ENCODE measurements at places on chromosomes 7 and 10. TPM values are rescaled to one million over a fixed set of nuclear protein-coding genes. Genes with fewer than 3 reads are reported as not detected.

GRCh38 chr10:59807629-59808620 lies 54.7 kb upstream of the MRLN start:
- H3K36me3 ChIP-seq: peaks cover 77% of the 10 kb centered on the region
- peaks cover 27% of the 10 kb centered on the region for H3K4me1 ChIP-seq
- no peaks in the 10 kb centered on the region for H3K27me3 ChIP-seq
- H3K4me3 ChIP-seq: no peak overlapping the region
- H3K27ac ChIP-seq: peak overlapping the region; percentile 62

DNA sequence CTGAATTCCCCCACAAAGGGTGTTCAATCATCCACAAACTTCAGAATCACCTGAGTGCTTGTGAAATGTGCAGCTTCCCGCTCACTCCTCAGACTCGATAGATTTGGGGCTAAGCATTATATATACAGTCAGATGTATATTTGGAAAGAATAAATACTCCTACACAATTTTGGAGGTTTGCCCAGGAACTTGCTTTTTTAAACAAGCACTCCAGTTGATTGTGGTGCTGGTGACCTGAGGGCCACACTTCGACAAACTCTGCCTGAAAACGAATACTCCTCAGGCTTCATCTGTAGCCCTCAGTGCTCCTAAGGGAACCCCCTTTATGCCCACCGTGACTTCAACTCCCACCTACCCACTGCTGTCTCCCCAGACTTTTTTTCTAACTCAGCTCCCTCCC lies 211.6 kb downstream of the INHBA start:
- no peaks in the 10 kb centered on the region for H3K4me1 ChIP-seq
- no peak for DNase-seq
- H3K4me3 ChIP-seq: no peak overlapping the region
- no peaks in the 10 kb centered on the region for H3K36me3 ChIP-seq

- peaks cover 39% of the 10 kb centered on the region for H3K36me3 ChIP-seq
- H3K4me1 ChIP-seq: no peaks in the 10 kb centered on the region
- DNase-seq: no peak
- H3K27ac ChIP-seq: peak overlapping the region; percentile 52
- H3K27me3 ChIP-seq: no peaks in the 10 kb centered on the region
Observed at GRCh38 chr10:122198631-122199030, 72.5 kb upstream of the BTBD16 start.

- no peak overlapping the region for H3K27ac ChIP-seq
- peaks cover 8% of the 10 kb centered on the region for H3K4me1 ChIP-seq
- H3K36me3 ChIP-seq: no peaks in the 10 kb centered on the region
- H3K27me3 ChIP-seq: no peaks in the 10 kb centered on the region
- no peak overlapping the region for H3K4me3 ChIP-seq
- no peak for DNase-seq
Observed at GRCh38 chr10:43940898-43941837, 292.5 kb upstream of the ZNF32 start.

GRCh38 chr10:3172081-3172445 lies 519 bp downstream of the PITRM1 start:
- no peaks in the 10 kb centered on the region for H3K27me3 ChIP-seq
- peak overlapping the region; percentile 57 for H3K27ac ChIP-seq
- DNase-seq: no peak
- peak overlapping the region; percentile 83 for H3K4me3 ChIP-seq
- H3K4me1 ChIP-seq: peaks cover 19% of the 10 kb centered on the region
- H3K36me3 ChIP-seq: peaks cover 4% of the 10 kb centered on the region

DNA sequence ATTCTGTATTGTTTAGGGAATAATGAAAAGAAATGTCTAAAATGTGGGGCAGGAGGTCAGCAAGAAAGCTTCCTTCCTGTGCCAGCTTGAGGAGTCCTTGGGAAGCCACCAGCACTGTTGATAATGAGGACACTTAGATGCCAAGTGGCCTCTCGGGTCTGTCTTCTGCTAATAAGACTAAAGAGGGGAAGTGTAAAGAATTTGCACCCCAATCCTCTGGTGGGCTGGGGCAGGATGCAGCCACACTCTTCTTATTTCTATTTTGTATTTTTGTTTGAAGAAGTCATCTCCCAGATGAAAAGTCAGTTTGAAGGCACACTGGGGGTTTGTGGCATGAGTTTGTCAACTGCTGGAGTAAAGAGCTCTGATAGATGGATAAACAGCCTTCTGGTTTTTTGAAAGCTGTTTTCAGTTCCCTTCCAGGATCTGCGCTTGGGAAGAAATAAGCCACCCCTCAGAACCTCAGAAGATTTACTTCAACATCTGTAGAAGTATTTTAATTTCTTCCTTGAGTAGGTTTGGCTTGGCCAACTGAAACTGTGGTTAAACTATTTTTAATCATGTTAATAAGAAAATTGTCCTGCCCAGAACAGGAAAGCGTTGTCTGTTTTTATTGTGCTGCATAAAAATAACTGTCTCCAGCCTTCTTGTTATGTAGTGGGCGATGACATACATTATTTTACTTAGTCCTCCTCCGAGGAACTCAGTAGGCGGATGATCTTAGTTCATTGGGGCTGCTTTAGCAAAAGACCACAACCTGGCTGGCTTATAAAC lies 128.8 kb upstream of the GPR26 start:
- peak overlapping the region; percentile 98 for H3K27ac ChIP-seq
- no peak overlapping the region for H3K4me3 ChIP-seq
- H3K4me1 ChIP-seq: peaks cover 61% of the 10 kb centered on the region
- peaks cover 5% of the 10 kb centered on the region for H3K27me3 ChIP-seq
- peaks cover 6% of the 10 kb centered on the region for H3K36me3 ChIP-seq

DNA sequence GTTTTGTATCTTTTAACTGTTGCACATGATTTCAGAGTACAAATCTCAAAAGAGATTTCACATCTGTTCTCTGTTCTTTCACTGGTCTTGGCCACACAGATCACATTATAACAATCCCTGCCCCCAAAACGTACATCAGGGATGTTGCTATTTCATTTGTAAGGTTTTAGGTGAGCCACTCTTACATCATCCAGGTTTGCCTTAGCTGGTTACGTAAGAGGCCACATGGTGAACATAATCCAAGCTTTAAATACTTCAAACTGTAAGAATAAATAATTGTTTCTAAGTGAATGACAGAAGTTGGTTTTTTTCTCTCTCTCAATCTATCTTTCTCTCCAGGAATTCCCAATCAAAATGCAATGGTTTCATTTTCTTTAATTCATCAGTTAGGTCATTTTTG lies 245.9 kb upstream of the HGF start:
- H3K4me1 ChIP-seq: no peaks in the 10 kb centered on the region
- H3K27me3 ChIP-seq: no peaks in the 10 kb centered on the region
- no peak overlapping the region for H3K4me3 ChIP-seq
- DNase-seq: no peak
- H3K27ac ChIP-seq: peak overlapping the region; percentile 57

DNA sequence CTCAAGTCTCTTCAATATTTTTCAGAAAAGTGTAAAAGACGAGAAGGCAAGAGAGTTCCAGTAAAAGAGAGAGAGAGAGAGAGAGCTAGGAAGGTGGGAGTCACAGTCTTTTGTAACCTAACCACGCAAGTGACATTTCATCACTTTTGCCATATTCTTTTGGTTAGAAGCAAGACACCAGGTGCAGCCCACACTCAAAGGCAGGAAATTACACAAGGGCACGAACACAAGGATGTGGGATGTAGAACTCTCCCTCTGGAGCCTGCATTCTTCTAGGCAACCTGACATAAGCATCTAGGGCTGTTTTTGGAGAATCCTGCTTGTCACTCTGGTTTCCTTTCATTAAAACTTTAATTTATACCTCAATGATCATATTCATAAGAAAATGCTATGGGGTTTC lies 1213.1 kb downstream of the DNAJB9 start:
- H3K36me3 ChIP-seq: no peaks in the 10 kb centered on the region
- no peaks in the 10 kb centered on the region for H3K4me1 ChIP-seq
- no peak for DNase-seq
- no peak overlapping the region for H3K4me3 ChIP-seq

- H3K27ac ChIP-seq: peak overlapping the region; percentile 84
- no peak for DNase-seq
- no peak overlapping the region for H3K4me3 ChIP-seq
- no peaks in the 10 kb centered on the region for H3K27me3 ChIP-seq
- H3K36me3 ChIP-seq: no peaks in the 10 kb centered on the region
- H3K4me1 ChIP-seq: peaks cover 10% of the 10 kb centered on the region
Observed at GRCh38 chr10:71998840-71999194, 34.6 kb downstream of the CHST3 start.

DNA sequence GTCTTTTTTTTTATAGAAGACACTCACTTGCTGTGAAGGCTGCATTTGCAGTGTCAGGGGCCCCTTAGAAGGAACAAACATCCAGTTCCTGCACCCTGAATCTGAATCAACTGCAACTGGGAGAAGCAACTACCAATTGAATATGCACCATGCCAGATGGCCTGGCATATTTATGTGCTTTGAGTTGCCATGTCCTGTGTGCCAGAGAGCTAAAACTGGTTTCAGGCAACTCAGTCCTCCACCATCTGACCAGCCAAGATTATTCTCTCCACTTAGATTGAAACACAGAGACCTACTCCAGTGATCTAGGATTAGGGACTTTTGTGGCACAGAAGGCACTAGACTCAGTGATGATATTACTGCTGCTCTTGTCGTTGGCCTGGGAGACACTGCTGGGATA lies 225.4 kb downstream of the HECW1 start:
- no peak overlapping the region for H3K4me3 ChIP-seq
- DNase-seq: no peak
- peaks cover 11% of the 10 kb centered on the region for H3K4me1 ChIP-seq
- no peaks in the 10 kb centered on the region for H3K36me3 ChIP-seq
- no peaks in the 10 kb centered on the region for H3K27me3 ChIP-seq
- no peak overlapping the region for H3K27ac ChIP-seq

- H3K27me3 ChIP-seq: no peaks in the 10 kb centered on the region
- peaks cover 2% of the 10 kb centered on the region for H3K36me3 ChIP-seq
- no peak overlapping the region for H3K4me3 ChIP-seq
- no peak for DNase-seq
Observed at GRCh38 chr10:112375721-112376395, 1.9 kb downstream of the ACSL5 start.

DNA sequence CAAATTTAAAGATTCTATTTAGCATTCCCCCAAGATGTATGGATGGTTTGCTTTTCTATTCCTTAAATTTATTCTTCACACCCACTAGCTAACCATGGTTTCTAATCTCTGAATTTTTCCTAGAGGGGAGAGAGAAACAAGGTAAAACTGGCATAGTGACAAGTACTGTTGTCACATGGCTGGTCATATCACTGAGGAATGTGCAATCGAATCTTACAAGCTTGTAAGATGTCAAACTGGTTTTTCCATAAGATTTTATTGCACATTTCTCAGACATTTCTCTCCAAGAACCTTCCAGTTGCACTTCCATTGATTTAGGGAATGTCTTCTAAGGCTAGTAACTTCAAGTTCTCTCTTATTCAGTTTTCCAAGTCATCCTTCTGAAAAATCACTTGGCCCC lies 89.8 kb downstream of the MBL2 start:
- no peaks in the 10 kb centered on the region for H3K36me3 ChIP-seq
- no peak overlapping the region for H3K27ac ChIP-seq
- DNase-seq: no peak
- H3K4me1 ChIP-seq: peaks cover 8% of the 10 kb centered on the region
- H3K4me3 ChIP-seq: no peak overlapping the region

GRCh38 chr10:44465401-44466115 lies 80.7 kb upstream of the CXCL12 start:
- no peaks in the 10 kb centered on the region for H3K27me3 ChIP-seq
- H3K4me3 ChIP-seq: no peak overlapping the region
- no peak for DNase-seq
- no peak overlapping the region for H3K27ac ChIP-seq
- H3K4me1 ChIP-seq: peaks cover 2% of the 10 kb centered on the region
- H3K36me3 ChIP-seq: no peaks in the 10 kb centered on the region

The AKR1D1 gene
- total RNA-seq: 0.14 TPM

The FAM25G gene
- total RNA-seq: not detected

The DGKB gene
- total RNA-seq: 3.0 TPM
